NT2/D1 (cell line): ENCODE measurements at places on chromosomes 3 and 15.

GRCh38 chr3:43001094-43001553 is 22.0 kb downstream of the GASK1A start:
- DNase-seq: no peak

GRCh38 chr3:183698756-183699155 is 1.2 kb downstream of the YEATS2 start:
- no peak for DNase-seq

DNA sequence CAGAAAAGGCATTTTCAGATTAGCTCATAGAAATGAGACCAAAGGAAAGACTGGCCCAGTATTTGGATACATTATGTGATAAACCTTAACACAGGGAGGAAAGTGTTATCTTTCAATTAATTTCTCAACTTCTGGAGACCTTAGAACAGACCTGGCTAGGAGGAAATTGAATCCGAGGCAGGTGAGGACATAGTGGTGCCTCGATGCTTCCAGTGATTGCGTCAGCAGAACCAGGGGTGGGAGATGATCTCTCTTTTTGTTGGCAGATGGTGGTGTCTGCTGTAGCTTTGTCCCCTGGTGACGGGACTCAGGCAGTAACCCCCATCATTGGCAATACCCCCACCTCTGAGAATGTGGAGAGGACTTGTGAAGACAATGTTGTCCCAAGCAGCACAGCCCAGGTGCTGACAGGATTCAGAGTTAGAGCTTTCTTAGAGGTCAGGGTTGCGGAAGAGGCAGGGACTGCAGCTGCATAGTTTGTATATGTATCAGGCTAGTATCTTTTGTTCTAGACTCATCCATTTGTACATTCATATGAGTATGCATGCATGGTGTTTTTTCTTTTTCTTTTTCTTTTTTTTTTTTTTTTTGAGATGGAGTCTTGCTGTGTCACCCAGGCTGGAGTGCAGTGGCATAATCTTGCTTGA is 27.9 kb upstream of the MUC20 start:
- no peak for DNase-seq

GRCh38 chr3:136772709-136773108 is 20.5 kb upstream of the STAG1 start:
- no peak for DNase-seq

GRCh38 chr3:181782306-181782954 is 70.7 kb downstream of the SOX2 start:
- DNase-seq: peak; percentile 13

DNA sequence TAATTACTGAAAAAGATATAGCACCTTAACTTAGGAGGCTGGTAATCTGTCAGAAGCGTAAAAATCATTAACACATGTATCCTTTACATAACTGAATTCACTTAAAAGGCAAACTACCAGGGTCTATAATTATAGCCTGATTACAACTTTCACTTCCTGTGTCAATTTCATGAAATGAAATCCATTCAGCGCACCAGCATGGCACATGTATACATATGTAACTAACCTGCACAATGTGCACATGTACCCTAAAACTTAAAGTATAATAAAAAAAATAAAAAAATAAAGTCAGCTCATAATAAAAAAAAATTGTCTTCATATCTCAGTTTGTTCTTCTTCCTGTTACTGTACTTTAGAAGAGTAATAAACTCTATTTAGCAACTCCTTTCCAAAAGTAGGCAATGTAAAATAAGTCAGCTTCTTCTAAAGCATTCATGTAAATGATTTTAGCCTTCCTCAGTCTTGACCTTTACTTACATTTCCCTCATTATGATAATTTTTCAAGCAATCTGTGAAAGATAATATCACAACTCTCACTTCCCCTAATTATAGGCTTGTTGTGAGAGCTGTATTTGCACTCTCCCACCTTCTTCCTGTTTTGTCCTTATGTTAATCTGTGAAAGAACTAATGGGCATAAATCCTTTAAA is 50.1 kb downstream of the KBTBD8 start:
- no peak for DNase-seq

DNA sequence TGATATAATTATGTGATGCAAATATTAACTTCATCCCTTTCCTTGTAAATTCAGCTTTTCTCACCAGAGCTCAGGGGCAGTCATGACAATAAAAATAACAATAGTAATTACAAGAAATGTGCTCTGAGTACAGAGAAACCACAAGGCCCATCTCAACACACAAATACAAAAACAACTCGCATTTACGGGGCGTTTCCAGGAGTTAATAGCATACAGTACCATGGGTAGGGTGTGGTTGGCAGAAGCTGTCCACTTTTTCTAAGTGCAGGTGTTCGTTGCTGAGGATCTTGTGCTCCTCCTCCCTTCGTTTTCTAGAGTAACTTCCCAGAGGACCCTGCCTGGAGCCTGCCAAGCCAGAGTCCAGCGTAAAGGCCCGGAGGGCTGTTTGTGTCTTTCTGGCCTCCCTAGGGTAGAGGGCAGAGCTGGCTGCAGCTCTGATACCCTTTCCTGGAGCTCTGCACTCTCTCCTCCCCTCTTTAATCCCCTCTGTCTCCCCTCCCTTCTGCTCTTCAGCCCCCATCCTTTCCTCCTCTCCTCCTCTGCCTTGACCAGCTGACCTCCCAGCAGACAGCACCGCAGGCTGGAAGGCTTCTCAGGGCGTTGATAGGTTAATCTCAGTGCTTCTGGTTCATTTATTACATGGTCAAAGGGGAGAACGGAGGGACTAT is 11.4 kb downstream of the SEMA3G start:
- no peak for DNase-seq

- no peak for DNase-seq
Observed at GRCh38 chr3:124318014-124318413, 326.1 kb upstream of the ROPN1 start.

DNA sequence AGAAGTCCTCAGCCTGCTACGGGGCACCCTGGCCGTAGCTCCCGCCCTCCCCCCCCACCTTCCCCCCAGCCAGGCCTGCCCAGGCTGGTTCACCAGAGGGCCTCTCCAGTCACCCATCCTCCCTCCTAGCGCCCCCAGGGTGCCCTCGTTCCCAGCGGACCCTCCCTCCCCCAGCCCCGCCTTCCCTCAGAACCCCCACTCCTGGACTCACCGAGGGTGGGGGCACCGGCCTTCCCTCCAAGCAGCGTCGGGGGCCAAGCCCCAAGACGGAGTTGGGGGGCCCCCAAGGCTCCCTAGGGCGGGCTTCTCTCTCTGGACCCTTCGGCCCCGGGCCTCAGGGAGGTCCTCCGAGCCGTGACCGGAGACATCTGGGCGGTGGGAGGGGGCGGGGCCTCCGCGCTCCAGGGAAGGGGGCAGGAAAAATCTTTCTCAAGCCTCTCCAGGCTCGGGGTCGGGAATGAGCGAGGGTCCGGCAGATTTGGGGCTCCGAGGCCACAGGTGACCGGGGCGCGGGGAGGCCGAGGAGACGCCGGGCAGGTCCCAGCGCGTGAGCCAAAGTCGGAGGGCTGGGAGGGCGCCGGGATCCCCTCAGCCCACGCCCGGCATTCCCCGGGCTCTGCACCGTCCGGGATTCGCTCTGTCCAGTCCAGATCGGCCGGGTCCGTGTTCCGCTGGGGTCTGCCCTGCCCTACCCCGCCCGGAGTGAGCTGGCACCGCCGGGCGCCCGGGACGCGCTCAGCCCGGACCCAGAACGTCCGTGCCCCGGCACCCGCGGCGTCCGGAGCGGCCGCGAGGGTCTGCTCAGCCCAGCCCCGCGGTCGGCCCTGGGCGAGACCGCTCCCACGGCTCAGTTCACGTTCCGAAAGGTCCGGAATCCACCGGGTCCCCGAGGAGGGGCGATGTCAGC is 999 bp downstream of the INSYN1 start:
- no peak for DNase-seq

DNA sequence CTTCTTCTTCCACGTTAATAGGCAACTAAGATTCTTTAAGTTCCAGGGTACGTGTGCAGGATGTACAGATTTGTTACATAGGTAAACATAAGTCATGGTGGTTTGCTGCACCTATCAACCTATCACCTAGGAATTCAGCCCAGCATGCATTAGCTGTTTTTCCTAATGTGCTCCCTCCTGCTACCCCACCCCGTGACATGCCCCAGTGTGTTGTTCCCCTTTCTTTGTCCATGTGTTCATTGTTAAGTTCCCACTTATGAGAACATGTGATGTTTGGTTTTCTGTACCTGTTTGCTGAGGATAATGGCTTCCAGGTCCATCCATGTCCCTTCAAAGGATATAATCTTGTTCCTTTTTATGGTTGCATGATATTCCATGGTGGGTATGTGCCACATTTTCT is 21.1 kb downstream of the GTF2A2 start:
- no peak for DNase-seq

GRCh38 chr3:52083556-52084087 is 27.3 kb upstream of the DUSP7 start:
- no peak for DNase-seq

- no peak for DNase-seq
Observed at GRCh38 chr3:50610181-50610971, 1.2 kb downstream of the CISH start.

- no peak for DNase-seq
Observed at GRCh38 chr3:37392957-37393356, 218.6 kb upstream of the LRRFIP2 start.

GRCh38 chr15:39936681-39937080 is 2.8 kb downstream of the EIF2AK4 start:
- DNase-seq: no peak

DNA sequence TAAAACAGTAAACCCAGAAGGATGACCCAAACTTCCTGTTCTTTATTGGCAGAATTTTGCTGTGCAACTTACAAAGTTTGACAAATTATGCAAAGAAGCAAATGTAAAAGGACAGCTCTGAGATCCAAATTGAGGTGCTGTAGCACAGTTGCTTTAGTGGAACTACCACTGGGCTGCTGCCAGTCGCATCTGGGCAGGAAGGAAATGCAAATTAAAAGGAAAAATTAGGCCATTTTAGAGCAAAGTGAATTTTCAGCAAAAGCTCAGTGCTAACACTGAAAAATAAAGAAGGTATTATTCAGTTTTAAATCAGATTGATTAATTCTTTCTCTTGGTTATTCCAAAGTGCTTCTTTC is 104.5 kb downstream of the ZMAT3 start:
- DNase-seq: no peak

DNA sequence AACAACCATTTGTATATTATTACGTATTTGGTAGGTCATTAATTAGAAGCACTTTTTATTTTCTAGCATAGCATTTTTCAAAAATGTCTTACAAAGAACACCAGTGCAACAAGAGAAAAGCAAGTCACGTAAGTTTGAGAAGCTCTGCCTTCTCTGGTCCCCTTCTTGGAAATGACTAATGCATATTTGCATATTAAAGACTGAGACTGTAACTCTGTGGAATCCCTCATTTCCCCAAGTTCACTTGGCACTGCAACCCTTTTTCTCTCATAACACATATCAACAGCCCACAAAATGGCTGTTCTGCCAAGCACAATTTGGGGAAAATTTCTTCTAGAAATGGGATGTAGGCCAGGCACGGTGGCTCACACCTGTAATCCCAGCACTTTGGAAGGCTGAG is 176.3 kb downstream of the ERC2 start:
- no peak for DNase-seq

DNA sequence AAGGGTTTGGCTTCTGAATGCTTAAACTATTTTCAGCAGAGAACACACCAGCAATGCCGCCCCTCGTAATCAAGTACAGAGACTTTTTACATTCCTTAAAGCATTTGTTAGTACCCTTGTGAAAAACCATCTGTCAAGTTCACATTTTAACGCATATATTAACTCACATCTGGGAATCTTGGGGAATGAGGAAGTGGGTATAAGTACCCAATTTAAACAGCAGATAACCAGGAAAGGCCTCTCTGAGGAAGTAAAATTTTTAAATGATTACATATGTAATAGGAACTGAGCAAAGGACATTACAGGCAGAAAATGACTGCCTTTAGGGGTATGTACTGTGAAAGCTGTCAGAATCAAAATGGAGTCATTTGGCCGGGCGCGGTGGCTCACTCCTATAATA is 12.8 kb upstream of the CFAP44 start:
- DNase-seq: no peak

GRCh38 chr3:142779591-142779990 is 55.8 kb downstream of the TRPC1 start:
- no peak for DNase-seq

DNA sequence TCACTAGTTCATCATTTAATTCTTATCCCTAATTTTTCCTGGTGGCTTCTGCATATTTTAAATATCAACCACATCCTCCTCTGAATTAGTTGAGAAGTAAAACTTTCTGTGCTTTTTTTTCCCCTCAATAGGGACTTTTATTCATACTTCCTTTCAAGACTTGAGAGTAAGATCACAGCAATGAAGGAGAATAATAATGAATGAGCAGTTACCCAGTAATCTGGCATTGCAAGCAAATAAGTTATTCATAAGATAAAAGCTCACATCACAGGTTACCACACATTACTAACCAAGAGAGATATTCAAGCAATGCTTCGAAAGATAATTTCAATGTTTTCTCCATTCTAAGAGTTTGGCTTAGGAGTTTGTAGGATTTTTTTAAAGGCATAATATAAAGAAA is 50.3 kb downstream of the BTLA start:
- no peak for DNase-seq

DNA sequence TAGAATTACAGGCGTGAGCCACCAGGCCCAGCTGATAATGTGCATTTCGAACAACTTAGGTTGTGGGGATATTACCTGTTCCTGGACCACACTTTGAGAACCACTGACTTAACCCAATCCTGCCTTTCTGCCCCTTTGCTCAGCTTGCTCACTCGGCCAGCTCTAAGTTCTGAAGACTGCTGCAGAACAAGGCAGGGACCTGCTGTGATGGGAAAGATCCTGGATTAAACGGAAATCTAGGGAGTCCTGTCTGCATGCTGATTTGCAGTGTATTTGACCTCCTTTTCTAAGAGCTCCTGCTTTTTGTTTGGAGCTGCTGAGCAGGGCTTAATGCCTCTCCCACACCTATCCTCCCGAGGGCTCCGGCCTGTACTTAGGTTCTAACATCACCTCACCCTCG is 2.9 kb downstream of the LTK start:
- DNase-seq: no peak

DNA sequence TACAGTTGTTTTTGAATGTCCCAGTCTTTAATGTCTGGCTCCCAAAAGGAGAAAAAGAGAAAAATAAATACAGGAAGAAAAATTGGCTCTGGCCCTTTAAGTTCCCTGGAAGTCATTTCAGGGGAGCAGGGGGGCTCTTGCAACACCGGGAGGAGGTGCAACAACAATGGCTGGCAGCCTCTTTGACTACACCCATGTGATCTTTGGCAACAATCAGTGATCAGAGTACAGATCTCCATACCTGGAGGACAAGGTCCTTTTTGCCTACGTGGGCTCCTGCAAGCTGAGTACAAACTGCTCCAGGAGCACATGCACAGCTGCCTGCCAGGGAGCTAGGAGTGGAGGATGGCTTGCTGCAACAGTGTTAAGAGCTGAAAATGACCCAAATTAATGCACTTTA is 63.9 kb downstream of the GLCE start:
- peak; percentile 13 for DNase-seq

- DNase-seq: no peak
Observed at GRCh38 chr3:105960381-105960780, 91.6 kb upstream of the CBLB start.

DNA sequence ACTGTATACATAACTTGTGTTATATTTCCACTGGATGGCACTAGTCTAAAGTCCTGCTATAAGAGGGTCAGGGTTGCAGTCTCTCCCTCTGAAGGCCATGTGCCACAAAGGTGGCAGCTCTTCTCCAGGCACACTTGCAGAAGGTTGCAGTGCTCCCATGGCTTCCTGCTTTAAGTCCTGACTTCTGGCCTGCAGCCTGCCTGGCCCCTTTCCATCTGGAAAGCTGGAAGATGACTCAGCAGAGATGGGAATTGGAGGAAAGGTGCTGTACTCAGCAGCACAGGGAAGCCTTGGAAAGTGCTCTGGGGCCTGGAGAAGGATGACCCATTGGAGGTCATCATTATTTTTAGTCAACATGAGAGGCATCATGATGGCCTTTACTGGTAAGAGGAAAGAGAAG is 40.9 kb upstream of the MRPL3 start:
- no peak for DNase-seq
